ENCODE measurements at places on chromosomes 3 and 15.

- no peak for DNase-seq
Observed at GRCh38 chr3:198107840-198108734, 148.1 kb downstream of the LMLN start.

- DNase-seq = no peak
Observed at GRCh38 chr3:177279118-177279815, 82.0 kb upstream of the TBL1XR1 start.

GRCh38 chr3:170598091-170598502, 12.2 kb upstream of the SLC7A14 start:
- no peak for DNase-seq

DNA sequence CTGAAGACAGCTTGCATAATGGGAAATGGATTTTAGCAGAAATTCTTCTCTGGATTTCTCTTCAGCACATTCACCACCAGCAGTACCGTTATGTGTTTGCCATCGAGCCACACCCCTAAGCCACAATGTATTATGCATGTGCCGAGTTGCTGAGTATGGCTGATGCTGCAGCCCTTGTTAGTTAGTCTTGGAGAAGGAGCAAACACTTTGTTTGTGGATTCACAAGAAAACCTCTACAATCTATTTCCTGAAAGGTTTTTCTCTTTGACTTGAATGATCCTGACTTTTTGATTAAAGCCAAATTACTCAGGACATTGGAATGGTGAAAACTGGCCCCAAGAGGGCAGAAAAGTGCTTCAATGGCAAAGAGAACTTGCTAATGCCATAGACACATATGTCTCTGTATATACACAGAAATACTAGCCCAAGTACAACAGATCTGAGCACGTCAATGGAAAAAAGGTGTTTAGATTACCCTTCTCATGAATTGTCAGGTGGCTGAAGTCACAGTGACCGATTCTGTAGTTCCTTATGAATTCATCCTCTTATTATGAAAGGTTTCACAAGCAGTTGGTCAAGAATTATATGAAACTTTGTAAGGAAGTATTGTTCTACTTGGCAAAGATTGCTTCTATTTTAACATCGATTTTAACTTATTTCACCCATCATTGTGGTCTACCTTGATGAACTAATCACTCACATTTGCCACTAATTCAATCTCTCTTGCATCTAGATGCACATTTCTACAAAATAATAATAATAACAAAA, 103.0 kb downstream of the P3H2 start:
- no peak for DNase-seq

DNA sequence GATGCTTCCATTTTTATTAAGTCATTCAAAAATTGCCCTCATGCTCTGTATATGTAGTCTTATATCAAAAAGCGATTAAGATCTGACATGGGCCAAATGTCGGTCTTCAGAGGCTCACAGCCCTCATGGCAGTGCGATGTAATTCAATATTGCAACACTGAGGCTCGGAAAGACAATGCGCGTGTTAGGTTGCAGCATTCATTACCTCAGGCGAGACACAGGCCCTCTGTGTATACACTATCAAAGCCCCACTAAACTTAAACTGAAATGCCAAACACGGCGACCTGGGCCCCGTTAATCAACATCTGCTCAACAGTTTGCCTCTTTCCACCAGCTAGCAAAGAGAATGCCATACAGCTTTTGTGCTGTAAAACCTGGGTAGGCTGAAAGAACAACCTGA, 413.4 kb downstream of the ERC2 start:
- DNase-seq = no peak

GRCh38 chr15:60667190-60667868, 188.4 kb upstream of the ICE2 start:
- no peak for DNase-seq

DNA sequence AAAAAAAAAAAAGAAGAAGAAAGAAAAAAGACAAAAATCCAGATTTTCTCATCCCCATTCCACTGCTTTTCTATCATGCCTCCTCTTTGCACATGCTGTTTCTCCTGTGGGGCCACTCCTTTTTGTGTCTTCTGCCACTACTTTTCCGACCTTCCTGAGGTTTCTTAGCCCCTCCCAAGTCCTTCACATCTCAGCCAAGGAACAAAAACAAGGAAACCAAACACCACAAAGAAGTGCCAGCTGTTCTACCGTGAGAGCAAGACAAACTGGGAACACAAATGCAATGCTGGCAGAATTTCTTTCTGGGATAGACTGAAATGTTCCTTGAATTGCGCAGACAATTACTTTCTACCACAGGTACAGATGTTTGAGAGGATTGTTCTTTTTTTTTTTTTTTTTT, 83.2 kb downstream of the MB21D2 start:
- DNase-seq = no peak

- DNase-seq = no peak
Observed at GRCh38 chr3:45034612-45035252, 8.6 kb downstream of the CLEC3B start.

DNA sequence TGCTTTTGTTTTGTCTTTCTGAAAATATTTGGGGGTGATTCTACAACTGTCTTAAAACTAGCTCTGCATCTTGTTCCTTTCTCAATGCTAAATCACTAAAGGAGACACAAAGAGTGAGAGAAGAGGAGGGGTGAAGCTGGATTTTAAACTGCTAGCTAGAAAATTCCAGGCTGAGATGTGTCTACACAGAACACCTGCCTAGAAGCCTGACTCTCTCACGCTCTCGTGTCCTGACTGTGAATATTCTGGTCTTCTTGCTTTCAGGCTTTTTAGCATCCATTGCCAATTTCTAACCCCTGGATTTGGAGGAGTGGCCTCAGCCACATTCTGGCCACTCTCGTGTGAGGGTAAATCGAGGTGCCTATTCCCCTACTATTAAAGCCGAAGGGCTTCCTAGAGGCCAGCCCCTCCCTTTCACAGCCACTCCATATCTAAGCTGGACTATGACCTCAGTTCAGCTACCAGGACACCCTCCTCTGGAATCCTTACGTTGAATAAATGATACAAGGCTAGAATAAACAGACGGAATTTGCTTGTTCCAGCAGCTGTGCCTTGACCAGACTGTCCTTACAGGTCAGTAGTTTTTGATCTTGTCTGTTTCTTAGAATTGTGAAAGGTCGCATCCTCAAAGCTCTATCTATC, 148.2 kb upstream of the FEZF2 start:
- no peak for DNase-seq

All from activated T-helper 1 cell treated with Interleukin-2 at 50 U/mL for 16 hours (primary cell).